ENCODE measurements at places on chromosomes 2 and 18.

DNA sequence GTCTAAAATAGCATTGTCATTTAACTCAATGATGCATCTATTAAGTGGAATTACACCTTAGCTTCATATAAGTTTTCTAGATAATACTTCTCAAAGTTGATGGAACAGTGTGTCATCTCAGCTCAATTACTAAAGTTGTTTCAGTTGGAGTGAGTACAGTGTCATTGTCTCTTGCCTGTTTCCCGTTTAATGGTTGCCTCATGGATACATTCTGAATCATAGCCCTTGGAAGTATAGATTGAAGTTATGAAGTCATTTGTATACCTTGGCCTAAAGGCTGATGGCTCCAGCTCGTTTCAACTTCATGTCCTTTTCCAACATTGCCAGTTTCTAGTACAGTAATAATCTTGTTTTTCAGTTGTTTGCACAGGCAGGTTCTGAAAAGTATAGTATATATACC, 130.5 kb upstream of the NOSTRIN start:
- no peak for DNase-seq
- no peak overlapping the region for H3K27ac ChIP-seq
- H3K4me1 ChIP-seq = no peaks in the 10 kb centered on the region
- no peaks in the 10 kb centered on the region for H3K36me3 ChIP-seq

DNA sequence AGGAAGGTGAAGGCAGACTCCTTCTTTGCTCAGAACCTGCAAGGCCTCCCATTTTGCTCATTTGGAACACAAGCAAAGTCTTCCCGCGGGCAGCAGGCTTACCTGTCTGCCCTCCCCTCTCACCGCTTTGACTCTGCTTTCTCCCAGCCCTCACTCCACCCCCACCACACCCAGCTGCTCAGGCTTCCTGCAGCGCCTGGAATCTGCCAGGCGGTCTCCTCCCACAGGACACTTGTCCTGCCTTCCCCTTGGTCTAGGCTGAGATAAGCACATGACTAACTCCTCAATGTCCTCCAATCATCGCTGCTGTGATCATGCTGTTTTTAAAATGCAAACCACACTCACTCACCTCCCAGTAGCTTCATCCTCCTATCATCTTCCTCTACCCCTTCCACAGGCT, 430.0 kb downstream of the ZNF516 start:
- no peak overlapping the region for H3K27ac ChIP-seq
- DNase-seq = no peak
- H3K4me1 ChIP-seq = no peaks in the 10 kb centered on the region
- no peaks in the 10 kb centered on the region for H3K27me3 ChIP-seq

DNA sequence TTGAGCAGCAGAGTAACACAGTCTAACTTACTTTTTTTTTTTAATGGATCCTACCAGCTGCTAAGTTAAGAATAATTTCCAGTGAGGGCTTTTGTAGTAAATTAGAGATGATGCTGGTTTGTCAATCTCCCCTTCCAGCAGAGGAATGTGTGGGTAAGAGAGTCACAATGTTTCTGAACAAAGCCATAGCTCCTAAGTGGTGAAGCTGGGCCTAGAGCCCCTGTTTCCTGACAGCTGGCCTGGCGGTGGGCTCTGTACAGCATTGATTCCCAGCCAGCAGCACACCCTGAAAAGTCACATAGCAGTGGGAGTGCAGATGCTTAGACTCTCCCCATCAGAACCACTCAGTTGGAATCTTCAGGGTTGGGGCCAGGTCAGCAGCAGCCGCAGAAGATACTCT, 24.4 kb downstream of the CAPG start:
- H3K4me3 ChIP-seq = no peak overlapping the region
- no peaks in the 10 kb centered on the region for H3K4me1 ChIP-seq
- no peaks in the 10 kb centered on the region for H3K27me3 ChIP-seq
- no peak overlapping the region for H3K27ac ChIP-seq

GRCh38 chr2:28395334-28396061, 2.8 kb downstream of the FOSL2 start:
- H3K4me1 ChIP-seq = peaks cover 27% of the 10 kb centered on the region
- H3K27me3 ChIP-seq = no peaks in the 10 kb centered on the region
- peaks cover 3% of the 10 kb centered on the region for H3K36me3 ChIP-seq

DNA sequence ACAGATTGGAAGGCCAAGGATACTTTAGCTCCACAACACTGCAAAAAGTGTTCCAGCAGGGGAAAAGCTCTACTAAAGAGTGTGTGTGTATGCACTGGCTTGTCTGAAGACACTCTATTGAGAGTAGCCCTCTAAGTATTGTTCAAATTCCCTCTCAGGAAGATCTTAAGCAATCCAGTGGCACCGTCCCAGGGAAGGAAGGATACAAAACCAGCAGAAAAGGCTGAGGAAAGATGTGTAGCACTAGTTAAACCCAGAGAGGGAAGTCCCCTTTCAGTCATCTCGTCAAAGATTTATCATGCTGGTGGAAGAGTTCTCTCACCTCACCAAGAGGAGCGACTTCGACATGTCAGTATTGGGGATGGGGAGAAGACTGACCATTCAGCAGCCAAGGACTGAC, 50.5 kb downstream of the DHRS9 start:
- no peaks in the 10 kb centered on the region for H3K4me1 ChIP-seq
- H3K36me3 ChIP-seq = no peaks in the 10 kb centered on the region
- no peak for DNase-seq
- no peak overlapping the region for H3K4me3 ChIP-seq
- H3K27me3 ChIP-seq = no peaks in the 10 kb centered on the region

- H3K27ac ChIP-seq = no peak overlapping the region
- no peaks in the 10 kb centered on the region for H3K36me3 ChIP-seq
- H3K4me1 ChIP-seq = no peaks in the 10 kb centered on the region
- H3K4me3 ChIP-seq = no peak overlapping the region
- H3K27me3 ChIP-seq = no peaks in the 10 kb centered on the region
- DNase-seq = no peak
Observed at GRCh38 chr2:18814387-18814786, 225.0 kb upstream of the NT5C1B start.

GRCh38 chr2:188819792-188820191, 154.4 kb upstream of the COL3A1 start:
- no peaks in the 10 kb centered on the region for H3K36me3 ChIP-seq
- no peaks in the 10 kb centered on the region for H3K27me3 ChIP-seq
- H3K4me3 ChIP-seq = no peak overlapping the region
- DNase-seq = no peak
- H3K4me1 ChIP-seq = no peaks in the 10 kb centered on the region
- no peak overlapping the region for H3K27ac ChIP-seq

DNA sequence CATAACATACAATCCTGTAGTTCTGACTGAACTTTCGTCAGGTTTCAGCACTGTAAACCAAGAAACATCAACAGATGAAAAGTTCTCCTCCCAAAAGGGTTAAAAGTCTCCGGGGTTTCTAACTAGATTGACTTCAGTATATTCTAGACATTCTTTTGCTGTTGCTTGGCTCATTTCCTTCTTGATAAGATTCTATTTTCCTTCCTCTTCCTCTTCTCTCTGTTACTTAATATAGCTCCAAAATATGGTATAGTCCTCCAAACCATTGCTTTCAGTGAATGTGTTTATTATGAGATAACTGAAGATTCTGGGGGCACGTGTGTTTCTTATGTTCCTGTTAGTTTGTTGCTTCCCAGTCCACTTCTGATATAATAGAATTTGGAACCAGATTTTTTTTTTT, 46.4 kb upstream of the MAP4K3 start:
- no peaks in the 10 kb centered on the region for H3K27me3 ChIP-seq
- no peak overlapping the region for H3K27ac ChIP-seq
- H3K4me1 ChIP-seq = no peaks in the 10 kb centered on the region
- H3K4me3 ChIP-seq = no peak overlapping the region
- DNase-seq = no peak
- no peaks in the 10 kb centered on the region for H3K36me3 ChIP-seq

DNA sequence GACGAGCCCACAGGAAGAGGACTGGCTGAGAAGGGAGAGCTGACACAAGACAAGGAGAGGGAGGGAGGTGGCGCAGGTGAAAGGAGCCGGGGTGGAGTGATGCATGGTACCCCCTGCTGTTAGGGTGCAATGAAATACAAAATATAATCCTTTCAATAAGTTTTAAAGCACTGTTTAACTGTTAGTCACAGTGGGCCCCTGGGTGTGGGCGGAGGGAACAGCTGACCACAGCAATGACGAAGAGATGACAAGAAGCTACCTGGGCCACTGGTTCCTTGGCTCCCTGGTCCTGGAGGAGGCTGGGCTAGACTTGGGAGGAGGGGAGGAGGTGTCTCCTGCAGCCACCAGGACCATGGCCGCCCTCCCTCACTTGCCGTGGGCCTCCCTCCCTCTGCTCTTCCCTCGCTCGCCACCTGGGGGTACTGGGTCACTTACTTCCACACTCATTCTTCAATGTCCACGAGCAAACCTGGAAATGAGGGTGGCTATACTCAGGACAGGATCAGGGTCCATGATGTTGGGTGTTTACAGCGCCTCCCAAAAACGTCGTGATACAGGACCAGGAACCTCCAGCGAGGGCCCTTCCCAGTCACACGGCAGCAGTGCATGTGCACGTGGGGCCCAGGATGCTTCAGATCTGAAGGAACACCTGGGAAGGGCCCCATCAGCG, 196.1 kb downstream of the ANKRD30B start:
- no peaks in the 10 kb centered on the region for H3K27me3 ChIP-seq
- no peak overlapping the region for H3K4me3 ChIP-seq
- no peaks in the 10 kb centered on the region for H3K36me3 ChIP-seq
- H3K27ac ChIP-seq = no peak overlapping the region

DNA sequence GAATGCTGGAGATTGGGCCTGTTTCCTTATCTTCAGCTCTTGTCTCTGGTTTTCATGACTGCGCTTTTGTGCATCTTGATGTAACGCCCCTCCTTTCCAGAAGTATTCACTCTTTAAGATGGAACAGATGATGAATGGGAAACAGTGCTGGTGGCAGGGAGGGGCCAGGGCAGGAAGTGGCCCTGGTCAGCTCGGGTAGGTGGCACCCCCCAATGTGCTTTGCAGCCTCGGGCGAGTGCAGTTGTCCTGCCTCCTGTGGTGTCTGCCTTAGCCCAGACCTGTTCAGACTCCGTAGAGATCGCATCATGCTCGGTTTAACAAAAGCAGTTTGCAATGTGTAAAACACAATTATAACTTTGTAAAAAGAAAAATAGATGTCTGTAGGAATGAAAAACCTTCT, 17.0 kb upstream of the MGAT4A start:
- H3K4me3 ChIP-seq = no peak overlapping the region
- no peaks in the 10 kb centered on the region for H3K4me1 ChIP-seq
- H3K36me3 ChIP-seq = no peaks in the 10 kb centered on the region
- no peak for DNase-seq
- no peak overlapping the region for H3K27ac ChIP-seq

DNA sequence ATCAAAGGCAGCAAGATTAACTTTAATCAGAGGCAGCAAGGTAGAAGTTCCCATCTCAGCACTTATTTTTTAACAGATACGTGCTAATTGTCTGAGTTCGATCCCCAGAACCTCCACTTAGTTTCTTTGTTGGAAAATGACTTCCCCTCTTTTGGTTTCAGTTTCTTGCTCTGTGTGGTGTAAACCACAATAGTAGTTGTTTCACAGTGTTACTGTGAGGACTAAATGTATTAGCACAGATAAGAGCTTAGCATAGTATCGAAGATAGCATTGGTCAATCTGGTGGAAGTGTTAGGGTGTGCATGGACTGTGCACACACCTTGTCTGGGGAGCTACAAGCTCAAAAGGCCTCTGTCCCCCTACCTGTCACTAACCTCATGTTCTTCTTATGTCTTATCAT, 988.3 kb upstream of the GYPC start:
- H3K4me3 ChIP-seq = no peak overlapping the region
- no peak overlapping the region for H3K27ac ChIP-seq
- DNase-seq = no peak
- H3K4me1 ChIP-seq = no peaks in the 10 kb centered on the region

DNA sequence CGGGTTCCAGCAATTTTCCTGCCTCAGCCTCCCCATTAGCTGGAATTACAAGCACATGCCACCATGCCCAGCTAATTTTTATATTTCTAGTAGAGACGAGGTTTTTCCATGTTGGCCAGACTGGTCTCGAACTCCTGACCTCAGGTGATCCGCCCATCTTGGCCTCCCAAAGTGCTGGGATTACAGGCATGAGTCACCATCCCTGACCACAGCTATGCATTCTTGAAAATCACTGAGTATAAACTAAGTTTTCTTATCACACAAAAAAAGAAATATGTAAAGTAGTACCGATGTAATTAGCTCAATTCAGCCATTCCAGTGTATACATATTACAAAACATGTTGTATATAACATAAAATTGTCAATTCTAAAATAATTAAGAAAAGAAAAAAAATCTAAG, 232.7 kb downstream of the MBD2 start:
- DNase-seq = no peak
- no peak overlapping the region for H3K27ac ChIP-seq
- no peaks in the 10 kb centered on the region for H3K4me1 ChIP-seq
- H3K4me3 ChIP-seq = no peak overlapping the region
- no peaks in the 10 kb centered on the region for H3K27me3 ChIP-seq

DNA sequence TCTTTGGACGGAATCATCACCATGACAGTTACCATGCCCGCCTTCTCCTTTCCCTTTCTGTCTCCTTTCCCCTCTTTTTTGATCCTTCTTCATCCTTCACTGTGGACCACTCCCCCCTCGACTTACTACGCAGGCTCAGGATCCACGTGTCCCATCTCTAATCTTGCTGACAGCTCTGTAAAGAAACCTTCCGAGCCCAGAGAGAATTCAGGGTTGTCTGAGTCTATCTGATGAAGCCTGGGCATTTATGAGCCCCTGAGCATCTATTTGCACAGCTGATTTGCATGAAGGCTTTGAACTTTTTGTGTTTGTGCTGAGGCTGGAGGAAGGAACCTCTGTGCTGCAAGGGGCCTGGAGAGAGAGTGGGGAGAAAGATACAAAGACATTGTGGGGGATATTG, 50.7 kb downstream of the CIB4 start:
- no peaks in the 10 kb centered on the region for H3K36me3 ChIP-seq
- DNase-seq = no peak
- H3K27me3 ChIP-seq = peaks cover 4% of the 10 kb centered on the region
- H3K27ac ChIP-seq = no peak overlapping the region
- H3K4me1 ChIP-seq = no peaks in the 10 kb centered on the region

GRCh38 chr2:100542418-100542817, 20.4 kb upstream of the PDCL3 start:
- DNase-seq = no peak
- H3K36me3 ChIP-seq = no peaks in the 10 kb centered on the region
- no peaks in the 10 kb centered on the region for H3K4me1 ChIP-seq
- H3K4me3 ChIP-seq = no peak overlapping the region
- H3K27ac ChIP-seq = no peak overlapping the region
- H3K27me3 ChIP-seq = no peaks in the 10 kb centered on the region

GRCh38 chr2:231059756-231060155, 3.1 kb downstream of the PSMD1 start:
- peaks cover 17% of the 10 kb centered on the region for H3K4me1 ChIP-seq
- DNase-seq = no peak
- peaks cover 7% of the 10 kb centered on the region for H3K36me3 ChIP-seq
- no peak overlapping the region for H3K4me3 ChIP-seq
- H3K27ac ChIP-seq = no peak overlapping the region

DNA sequence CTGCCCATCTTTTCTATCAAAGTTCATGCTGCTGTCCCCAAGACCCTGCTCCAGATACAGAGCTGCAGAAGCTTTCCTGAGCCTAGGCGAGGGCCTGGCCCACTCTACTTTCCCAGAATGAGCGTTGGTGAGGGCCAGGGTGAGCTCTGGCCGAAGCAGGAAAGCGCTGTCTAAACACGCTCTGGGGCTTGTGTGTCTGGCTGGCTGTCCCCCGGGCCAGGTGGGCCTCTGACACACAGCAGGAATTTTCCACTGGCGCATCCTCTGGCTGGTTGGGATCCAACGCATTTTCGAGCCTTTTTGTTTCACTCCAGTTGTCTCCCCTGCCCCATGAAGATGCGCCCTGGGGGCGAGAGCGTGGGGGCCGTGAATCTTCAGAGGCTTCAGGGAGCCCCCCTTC, 17.8 kb upstream of the KCNK3 start:
- no peaks in the 10 kb centered on the region for H3K36me3 ChIP-seq
- no peaks in the 10 kb centered on the region for H3K27me3 ChIP-seq
- DNase-seq = no peak
- H3K27ac ChIP-seq = no peak overlapping the region
- peaks cover 8% of the 10 kb centered on the region for H3K4me1 ChIP-seq

All from thoracic aorta (tissue), 2 donors.